ENCODE measurements at places on chromosomes 5 and 9. TPM values are rescaled to one million over a fixed set of nuclear protein-coding genes. Genes with fewer than 3 reads are reported as not detected.

- no peak for DNase-seq
Measured at GRCh38 chr9:134707731-134708671, 66.4 kb downstream of the COL5A1 start.

DNA sequence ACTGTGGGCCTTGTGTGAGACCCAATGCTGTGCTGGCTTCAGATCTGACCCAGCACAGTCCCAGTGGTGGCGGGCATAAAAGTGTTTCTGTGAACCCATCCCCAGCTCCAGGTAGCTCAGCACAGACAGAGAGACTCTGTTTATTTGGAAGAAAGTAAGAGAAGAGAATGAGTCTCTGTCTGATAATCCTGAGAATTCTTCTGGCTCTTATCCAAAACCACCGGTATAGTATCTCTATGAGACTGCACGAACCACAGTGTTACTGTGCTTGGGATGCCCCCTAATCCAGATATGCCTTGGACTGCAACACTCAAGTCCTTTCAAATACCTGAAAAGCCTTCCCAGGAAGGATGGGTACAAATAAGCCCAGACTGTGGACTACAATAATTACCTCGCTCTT lies 1660.8 kb upstream of the ACO1 start:
- DNase-seq, result no peak

- no peak for DNase-seq
Measured at GRCh38 chr9:133658442-133659431, 22.6 kb downstream of the DBH start.

Gene ZNF782
- total RNA-seq, result 6.2 TPM

Gene IL7R
- 1.3 TPM for total RNA-seq

GRCh38 chr9:20199111-20199510 lies 410.3 kb upstream of the SLC24A2 start:
- no peak for DNase-seq

Gene NFIB
- total RNA-seq, result 0.18 TPM

DNA sequence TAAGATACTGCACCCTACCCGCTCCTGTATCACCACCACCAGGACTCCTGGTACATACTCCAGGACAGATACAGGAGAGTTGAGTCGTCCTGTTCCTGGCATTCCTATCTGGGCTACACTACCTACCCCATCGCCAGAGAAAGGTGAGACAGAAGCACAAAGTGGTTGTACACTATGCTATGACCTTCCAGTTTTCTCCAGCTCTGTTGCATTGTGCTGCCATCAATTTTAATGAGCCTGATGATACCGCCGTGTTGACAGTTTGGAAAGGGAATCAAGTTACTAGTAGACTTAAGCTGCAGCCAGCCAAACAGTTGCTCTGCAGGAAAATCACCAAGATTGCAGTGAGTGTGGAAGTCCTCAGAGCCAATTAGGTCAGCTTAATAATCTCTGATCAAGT lies 35.2 kb downstream of the ANP32B start:
- DNase-seq, result no peak

DNA sequence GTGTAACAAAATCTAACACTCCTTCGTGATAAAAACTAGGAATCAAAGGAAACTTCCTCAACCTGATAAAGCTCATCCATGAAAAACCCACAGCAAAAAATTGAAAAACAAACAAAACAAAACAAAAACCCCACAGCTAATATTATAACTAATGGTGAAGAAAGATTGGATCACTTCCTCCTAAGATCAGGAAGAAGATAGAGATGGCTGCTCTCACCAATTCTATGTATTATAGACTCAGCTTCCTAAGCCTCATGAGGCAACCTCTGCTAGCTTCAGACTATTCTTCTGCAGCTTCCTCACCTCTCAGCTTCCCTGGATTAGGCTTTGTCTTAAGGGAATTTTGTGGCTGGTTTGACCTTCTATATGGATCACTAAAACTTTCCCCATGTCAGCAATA lies 40.1 kb downstream of the PHAX start:
- no peak for DNase-seq

DNA sequence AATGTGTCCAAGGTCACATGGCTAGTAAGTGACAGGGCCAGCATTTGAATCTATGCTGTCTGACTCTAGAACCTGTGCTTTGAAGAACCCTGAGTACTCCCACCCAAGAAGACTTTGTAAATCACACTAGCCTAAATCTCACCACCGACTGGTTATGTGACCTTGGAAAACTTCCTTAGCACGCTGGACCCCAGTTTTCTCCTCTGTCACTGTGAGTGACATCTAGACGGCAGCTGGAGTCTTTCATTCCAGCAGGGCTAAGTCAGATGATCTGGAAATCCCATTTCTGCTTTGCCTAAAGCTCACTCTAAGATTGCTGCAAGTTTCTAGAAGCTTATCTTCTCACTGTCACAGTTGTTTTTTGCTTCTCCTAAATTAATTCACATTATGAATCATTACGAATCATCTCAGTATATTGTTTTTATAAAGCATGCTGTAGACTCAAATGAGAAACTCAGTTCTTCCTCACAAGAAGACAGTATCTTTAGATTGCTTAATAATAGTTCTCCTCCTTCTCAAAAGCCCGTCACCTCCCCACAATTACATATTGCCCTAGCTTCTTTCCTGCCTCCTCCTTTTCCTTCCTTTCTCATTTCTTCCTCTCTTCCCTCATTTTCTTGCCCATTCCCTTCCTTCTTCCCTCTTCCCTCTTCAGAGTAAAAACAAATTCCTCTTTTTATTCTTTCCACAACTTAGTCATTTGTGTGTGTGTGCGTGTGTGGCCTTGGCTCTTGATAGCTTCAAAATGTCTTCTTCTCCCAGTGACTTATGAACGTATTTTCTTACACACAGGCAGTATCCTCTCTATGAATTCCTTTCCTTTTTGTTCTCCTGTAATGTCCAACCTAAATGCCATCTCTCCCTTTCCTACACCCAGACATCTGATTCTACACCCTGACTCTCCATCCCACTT lies 16.8 kb downstream of the ALDOB start:
- DNase-seq, result no peak

DNA sequence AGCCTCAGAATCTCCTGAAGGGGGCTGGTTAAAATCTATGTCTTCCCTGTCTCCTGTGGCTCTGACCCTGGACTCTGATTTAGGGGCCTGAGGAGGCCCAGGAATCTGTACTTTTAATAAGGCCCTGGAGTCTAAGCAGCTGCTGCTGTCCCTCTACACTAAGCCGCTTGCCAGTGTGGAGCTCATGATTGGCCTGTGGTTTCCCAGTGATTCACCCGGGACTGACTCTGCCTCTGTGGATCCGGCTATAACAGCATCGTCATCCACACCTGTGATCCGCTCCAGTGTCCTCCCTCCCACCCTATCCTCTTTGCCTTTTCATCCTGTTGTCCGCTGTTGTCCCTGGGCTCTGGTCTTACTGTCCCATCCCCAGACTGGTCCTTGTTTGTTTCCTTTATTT lies 3.7 kb downstream of the SLC31A2 start:
- no peak for DNase-seq

Gene PCDHB15
- total RNA-seq, result not detected

GRCh38 chr5:116778032-116778431 lies 203.4 kb upstream of the SEMA6A start:
- DNase-seq, result no peak

Data from GM12878 (cell line).